ENCODE measurements at places on chromosomes 7 and 10. TPM values are rescaled to one million over a fixed set of nuclear protein-coding genes. Genes with fewer than 3 reads are reported as not detected.

CPED1 gene
- total RNA-seq, result 95.9 TPM

ASNS gene
- total RNA-seq, result 60.5 TPM

ATG9B gene
- 0.32 TPM for total RNA-seq

ASZ1 gene
- under 0.01 TPM for total RNA-seq

ANKRD61 gene
- total RNA-seq, result not detected

CDHR1 gene
- 0.43 TPM for total RNA-seq

ERVW-1 gene
- not detected for total RNA-seq

PODXL gene
- 17.3 TPM for total RNA-seq

CLCN1 gene
- total RNA-seq, result under 0.01 TPM

SP4 gene
- 3.9 TPM for total RNA-seq

MALRD1 gene
- 1.7 TPM for total RNA-seq

ADCY1 gene
- total RNA-seq, result 0.32 TPM

STEAP2 gene
- 4.5 TPM for total RNA-seq

EGR2 gene
- total RNA-seq, result 1.7 TPM

ATRNL1 gene
- 8.4 TPM for total RNA-seq

ZNF117 gene
- 5.2 TPM for total RNA-seq

ACTR3C gene
- total RNA-seq, result 7.4 TPM

GSTO2 gene
- 1.9 TPM for total RNA-seq

TAC1 gene
- total RNA-seq, result not detected

CALHM2 gene
- total RNA-seq, result 19.6 TPM

GPR26 gene
- total RNA-seq, result not detected

PDE1C gene
- 4.7 TPM for total RNA-seq

Data from fibroblast of villous mesenchyme (primary cell).